Smooth muscle cell of the brain vasculature (primary cell): ENCODE measurements at places on chromosomes 16 and 17.

DNA sequence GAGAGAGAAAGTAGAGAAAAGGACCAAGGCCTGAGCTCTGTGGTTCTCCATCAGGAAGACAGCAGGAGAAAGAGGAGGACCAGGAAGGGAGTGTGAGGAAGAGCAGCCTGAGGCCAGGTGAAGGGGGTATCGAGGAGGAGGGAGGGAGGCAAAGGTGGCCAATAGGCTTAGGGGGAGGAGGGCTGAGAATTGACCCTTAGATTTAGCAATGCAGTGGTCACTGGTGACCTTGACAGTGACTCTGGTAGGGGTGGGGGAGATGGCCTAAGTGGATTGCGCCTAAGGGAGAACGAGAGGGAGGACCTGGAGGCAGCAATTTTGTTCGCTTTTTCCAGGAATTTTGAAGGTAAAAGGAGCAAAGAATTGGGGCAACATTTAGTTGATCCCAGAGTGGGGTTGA lies 5.4 kb upstream of the NAGS start:
- no peak for DNase-seq

GRCh38 chr17:58666858-58667267 lies 25.0 kb downstream of the TEX14 start:
- DNase-seq = no peak

GRCh38 chr17:59331929-59332748 lies 684 bp downstream of the YPEL2 start:
- DNase-seq = no peak

DNA sequence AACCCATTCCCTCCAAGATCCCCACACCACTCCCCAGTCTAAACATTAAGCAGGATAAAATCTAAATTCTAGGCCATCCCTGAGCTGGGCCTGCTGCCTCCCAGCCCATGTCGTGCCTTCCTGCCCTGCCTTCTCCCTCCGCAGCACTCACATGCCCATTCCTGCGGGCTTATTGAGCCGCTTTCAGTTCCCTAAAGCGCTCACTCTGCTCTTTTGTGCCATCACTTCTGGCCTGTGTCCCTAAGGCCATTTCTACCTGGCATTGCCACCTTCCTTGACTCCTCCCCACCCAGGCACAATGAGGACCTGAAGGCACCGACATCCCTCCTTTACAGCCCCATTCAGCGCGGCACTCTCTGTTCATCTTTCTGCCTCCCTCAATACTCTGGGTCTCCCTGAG lies 13.0 kb upstream of the RAB5C start:
- DNase-seq = no peak

GRCh38 chr16:19882186-19882585 lies 2.5 kb downstream of the GPRC5B start:
- no peak for DNase-seq

DNA sequence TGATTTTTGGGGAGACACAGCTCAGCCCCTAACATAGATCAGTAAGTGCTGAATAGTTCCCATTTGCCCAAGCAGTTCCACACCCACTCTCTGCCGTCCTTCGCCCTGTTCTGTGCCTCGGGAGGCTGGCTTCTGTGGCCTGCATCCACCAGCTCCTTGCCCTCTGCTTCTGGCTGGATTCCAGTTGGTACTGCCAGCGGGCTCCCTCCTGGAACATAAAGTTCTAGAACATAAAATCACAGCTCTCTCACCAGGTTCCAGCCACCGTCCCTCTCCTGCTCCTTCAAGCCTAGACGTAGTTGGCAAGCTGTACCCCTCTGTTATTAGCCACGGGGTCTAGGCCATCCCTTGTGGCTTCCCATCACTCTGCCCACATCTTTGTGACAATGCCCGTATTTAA lies 3.9 kb upstream of the MRPS23 start:
- no peak for DNase-seq

DNA sequence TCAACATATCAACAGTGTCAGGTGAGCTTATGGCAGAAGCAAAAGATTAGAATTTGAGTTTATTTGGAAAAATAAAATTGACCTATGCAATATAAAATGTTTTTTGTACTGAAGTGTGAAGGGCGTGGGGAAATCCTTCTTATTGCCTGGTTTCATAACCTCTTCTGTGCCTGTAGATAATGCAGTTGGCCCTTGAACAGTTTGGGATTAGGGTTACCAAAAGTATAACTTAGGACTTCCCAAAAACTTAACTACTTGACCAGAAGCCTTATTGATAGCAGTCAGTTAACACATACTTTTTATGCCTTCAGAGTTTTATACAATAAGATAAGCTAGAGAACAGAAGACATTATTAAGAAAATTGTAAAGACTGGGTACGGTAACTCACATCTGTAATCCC lies 66.0 kb downstream of the TMC6 start:
- no peak for DNase-seq

DNA sequence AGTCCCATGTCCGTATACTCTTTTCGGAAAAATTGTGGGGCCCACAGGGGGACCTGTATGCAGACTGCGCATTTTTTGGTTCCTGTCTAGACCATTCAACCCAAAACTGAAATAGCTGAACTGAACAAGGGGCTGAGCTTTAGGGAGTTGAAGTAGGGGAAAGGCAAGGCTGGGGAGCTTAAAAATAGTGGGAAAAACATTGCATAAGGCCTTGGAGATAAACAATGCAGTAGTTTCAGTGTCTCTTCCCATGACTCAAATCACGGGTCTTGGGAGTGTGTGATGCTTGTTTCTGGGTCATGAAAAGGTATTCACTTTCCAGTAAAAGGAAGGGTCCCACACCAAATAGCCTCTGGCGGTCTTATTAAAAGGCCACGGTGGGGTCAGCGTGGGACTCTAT lies 402.8 kb upstream of the SALL1 start:
- DNase-seq = no peak

GRCh38 chr16:58040496-58040846 lies 14.9 kb downstream of the MMP15 start:
- DNase-seq = no peak

- no peak for DNase-seq
Measured at GRCh38 chr17:34259146-34259545, 4.1 kb downstream of the CCL2 start.

- no peak for DNase-seq
Measured at GRCh38 chr16:31421587-31421986, 6.6 kb downstream of the COX6A2 start.

DNA sequence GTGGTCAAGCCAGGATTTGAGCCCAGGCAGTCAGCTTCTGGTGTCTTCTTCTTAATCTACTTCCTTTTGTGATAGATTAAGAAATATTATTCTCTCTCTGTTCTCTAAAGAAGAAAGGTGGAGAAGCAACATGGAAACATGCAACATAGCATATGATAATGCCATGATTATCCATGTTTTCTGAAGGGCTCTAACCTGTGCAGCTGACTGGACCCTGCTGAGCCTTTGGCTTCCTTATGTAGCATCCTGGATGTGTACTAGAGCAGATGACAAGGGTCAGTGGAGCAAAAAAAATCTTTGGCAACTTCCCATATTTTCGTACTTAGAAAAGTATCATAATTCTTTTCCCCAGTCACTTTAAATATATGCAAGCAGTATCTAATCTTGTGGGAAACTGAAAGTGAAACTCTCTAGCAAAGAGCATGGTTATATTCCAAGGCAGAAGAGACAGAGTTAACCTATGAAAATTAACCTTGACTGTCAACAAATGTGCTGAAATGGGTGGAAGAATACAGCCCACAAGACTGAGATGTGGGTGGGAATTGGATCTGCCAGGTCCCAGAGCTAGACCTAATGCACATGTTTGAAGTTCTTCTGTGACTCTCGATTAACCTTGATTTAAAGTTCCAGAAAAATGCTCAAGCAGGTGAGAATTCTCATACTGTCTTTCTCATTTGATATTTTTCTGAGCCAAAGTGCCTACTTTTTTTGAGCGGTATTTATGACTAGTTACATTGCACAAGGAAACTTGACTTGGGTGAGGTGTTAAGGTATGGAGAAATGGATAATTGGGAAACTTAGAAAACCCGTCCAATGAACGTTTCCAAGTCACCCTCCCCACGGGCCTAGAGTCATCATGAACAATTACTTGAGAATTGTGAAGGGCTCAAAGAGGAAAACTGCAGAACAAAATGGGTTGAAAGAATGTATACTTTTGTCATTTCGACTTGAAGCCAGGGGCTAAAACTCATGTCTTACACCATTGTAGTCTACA lies 248.6 kb downstream of the FTO start:
- no peak for DNase-seq

- peak; percentile 84 for DNase-seq
Measured at GRCh38 chr16:49639739-49640431, 216.0 kb downstream of the ZNF423 start.

GRCh38 chr16:79713609-79714309 lies 113.2 kb upstream of the MAF start:
- no peak for DNase-seq

GRCh38 chr17:65243838-65244625 lies 106.9 kb downstream of the RGS9 start:
- peak; percentile 15 for DNase-seq

DNA sequence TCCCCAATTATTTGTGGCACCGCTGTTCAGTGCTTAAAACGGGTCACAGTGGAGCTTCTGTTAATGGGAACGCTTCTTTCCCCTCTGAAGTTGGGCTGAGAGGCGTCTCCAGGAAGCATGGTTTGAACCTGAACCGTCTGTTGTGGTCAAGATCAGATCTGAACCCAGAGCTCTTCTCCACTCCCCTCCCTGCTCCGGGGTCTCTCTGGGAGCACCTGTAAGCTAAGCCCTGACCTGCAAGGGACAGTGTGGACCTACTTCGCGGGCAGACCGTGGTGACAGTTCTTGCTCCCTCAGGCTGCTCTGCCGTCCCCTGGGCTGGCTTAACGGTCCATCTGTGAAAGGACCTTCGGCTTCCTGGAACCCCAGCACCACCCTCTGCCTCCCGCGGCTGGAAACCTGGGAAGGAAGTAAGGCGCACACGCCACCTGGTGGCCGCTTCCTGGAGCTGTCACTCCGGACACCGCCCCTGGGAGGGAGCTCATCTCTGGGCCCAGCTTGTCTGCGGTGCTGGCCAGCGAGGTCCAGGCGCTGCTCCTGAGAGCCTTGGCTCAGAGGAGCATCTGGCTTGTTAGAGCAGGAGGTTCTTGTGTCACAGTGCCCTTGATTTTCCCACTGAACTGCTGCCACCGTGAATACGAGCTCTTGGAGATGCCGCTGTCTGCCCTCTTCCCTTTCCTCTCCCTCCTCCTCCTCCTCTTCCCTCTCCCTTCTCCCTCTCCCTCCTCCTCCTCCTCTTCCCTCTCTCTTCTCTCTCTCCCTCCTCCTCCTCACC lies 518.5 kb upstream of the EEF2KMT start:
- DNase-seq = no peak

DNA sequence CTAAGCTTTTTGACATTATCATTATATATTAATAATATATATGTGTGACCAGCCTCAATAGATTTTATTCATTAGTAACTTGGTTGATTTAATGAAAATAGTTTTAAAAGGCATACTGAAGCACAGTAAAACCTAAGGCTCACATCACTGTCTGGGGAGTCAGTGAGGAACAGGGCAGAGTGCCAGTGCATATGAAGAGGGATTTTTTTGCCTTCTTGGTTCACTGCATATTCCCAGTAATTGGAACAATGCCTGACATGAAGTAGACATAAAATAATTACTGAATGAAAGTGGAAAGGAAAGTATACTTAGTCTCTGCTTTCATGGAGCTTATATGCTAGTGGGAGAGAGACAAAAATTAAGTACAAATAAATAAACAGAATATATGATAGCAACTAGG lies 81.1 kb downstream of the FTO start:
- DNase-seq = no peak

DNA sequence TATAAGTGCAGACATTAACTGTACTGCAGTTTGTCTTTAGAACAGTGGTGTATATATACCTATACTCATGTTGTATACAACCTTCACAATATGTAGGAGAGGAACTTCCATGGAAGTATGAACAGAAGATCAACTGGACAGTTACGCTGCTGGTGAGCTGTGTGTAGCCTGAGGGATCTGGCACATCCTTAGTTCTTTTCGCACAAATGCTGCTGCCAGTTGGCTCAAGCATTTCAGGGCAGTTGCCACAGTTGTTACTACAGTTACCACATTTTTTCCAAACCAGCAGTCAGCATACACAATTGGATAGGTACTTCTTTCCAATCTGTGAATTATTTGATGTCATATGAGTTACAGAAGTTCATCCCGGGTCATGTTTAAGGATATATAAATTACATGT lies 539.6 kb upstream of the HSBP1 start:
- DNase-seq = no peak

DNA sequence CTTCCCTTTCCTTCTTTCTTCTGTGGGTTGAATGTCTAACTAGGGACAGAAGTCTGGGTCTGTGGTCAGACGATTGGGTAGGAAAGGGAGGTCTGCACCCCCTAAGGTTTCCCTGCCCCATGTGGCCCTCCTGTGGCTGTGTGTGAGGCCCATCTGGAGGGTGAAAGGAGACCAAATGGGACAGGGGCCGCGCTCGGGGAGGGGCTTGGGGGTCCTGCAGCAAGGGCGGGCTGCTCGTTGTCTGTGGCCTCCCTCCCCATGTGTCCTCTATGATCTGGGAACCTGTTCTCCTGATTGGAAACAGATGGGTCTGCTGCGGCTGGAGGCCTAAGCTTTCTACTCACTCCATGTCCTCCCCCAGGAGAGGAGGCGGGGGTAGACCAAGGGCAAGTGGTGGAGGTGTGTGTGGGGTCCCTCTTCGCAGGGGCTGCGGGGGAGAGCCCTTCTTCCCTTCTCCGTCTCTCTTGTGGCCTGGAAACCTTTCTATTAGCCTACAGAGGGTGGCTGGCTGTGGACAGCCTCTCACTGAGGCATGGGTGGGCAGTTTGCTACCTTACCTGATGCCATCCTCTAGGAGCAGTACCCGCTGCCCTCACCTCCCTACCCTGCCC lies 18.6 kb downstream of the IGFBP4 start:
- DNase-seq = no peak

- no peak for DNase-seq
Measured at GRCh38 chr17:3534881-3535252, 22.7 kb downstream of the TRPV3 start.

DNA sequence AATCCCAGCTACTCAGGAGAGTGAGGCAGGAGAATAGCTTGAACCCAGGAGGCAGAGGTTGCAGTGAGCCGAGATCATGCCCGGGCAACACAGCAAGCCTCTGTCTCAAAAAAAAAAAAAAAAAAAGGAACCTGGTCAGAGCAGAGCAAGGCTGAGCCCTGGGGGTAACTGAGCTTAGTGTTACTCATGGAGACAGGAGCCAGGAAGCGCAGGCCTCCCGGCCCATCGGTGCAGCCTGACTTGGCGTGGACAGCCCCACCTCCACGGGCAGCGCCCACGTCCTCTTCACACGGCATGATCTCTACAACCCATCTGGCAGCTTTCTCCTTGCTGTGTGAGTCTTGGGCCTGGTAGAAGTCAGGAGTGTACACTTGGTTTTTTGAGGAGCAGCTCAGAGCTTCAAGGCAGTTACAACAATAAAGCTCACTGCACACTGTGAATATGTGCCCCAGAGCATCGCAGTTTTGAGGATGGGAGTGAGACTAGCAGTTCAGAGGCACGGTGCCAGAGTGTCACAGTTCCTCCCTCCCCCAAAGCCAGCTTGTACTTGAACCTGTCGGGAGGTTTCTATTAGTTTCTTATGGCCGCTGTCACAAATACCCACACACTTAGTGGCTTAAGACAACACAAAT lies 129.9 kb downstream of the RAP1GAP2 start:
- no peak for DNase-seq

DNA sequence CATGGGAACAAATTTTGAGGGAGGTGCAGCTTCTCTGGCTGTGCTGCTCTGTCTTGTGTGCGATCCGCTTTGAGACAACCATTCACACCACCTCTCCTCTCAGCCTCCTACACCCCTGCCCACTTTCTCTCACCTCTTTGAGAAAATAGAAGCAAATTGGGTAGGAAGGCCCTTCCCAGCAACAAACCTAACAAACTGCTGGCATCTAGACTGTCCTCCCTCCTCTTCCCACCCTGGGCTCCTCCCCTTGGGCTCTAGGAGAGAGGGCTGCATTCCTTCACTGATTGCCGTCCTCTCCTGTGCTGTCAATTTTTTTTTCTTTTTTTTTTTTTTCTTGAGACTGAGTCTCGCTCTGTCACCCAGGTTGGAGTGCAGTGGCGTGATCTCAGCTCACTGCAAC lies 13.5 kb downstream of the CDIPT start:
- DNase-seq = no peak
